ENCODE measurements at places on chromosomes 11 and 22. TPM values are rescaled to one million over a fixed set of nuclear protein-coding genes. Genes with fewer than 3 reads are reported as not detected.

- DNase-seq = no peak
Measured at GRCh38 chr22:37309211-37310074, 27.1 kb downstream of the CYTH4 start.

Gene OR8H1
- not detected for total RNA-seq

GRCh38 chr11:13701506-13701905 is 33.0 kb downstream of the FAR1 start:
- no peak for DNase-seq

- DNase-seq = no peak
Measured at GRCh38 chr11:116217006-116217405, 555.8 kb downstream of the BUD13 start.

Gene HTR3A
- total RNA-seq = not detected

GRCh38 chr11:58027341-58027740 is 3.4 kb upstream of the OR6Q1 start:
- DNase-seq = no peak

Gene MUC2
- not detected for total RNA-seq

DNA sequence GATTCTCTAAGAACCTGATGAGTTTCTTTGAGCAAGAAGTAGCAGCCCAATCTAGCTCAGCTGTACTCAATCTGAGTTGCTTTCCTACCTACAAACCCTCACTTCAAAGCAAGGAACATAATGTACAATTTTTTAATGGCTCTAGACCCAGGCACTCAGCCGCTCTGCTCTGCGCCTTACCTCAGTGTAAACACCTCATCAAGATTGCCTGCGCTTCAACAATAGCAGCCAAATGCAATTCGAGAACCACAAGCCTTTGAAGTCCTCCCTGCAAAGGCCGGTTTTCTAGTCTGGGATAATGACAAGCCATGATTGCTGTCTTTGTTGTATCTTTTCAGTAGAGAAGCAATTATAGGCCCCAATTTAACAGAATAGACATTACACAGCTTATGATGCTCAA is 38.0 kb downstream of the JHY start:
- DNase-seq = peak; percentile 60

DNA sequence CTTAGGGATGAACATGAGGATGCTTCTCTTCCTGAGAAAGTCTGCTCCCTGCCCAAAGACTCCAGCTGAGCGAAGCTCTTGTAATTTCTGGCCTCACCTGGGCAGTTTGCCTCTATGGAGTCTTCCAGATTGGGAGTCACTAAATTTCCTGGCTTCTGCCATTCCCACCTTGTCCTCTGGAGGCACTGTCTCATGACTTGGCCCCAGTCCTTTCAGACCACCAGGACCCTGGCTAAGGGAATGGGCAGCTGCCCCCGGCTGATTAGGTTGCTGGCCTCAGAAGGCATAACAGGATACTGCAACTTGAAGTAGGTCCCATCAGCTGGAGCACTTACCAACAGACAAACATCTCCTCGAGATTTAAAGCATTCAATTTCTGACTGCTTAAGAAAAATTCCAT is 128.1 kb upstream of the SPON1 start:
- DNase-seq = peak; percentile 89

All from endodermal cell (in vitro differentiated cells).